ENCODE measurements at places on chromosomes 3 and 15.
A peak's percentile ranks its signal among the peaks of the same experiment; 100 is the strongest.

DNA sequence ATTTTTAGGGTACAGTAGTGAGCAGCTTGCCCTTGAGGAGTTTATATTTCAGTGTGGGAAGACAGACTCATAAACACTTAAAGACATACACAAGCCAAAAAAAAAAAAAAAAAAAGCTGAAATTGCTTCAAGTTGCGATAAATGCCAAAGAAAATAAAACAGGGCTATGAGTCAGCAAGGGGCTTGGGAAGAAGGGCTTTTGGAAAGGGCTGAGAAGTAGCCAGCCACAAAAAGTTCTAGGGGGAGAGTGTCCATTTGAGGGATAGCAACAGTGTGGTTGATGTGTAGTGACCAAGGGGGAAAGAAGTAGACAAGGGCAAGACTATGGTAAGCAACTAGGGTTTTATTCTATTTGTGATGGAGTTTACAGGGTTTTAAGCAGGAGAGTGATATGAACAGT lies 185.5 kb downstream of the ADAMTS9 start:
- no peak for DNase-seq

DNA sequence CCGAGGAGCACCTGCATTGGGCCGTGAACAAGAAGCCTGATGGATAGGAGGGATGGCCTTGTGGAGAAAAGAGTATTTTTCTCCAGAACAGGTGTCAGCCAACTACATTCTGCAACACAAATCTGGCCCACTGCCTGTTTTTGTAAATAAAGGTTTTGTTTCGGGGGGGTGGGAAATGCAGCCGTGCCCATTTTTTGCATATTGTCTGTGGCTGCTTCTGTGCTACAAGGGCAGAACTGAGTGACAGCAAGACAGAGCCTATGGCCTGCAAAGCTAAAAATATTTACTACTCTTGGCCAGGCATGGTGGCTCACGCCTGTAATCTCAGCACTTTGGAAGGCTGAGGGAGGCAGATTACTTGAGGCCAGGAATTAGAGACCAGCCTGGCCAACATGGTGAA lies 95.9 kb upstream of the AKAP13 start:
- DNase-seq = no peak

GRCh38 chr3:6060251-6060650 lies 800.7 kb upstream of the GRM7 start:
- DNase-seq = no peak

GRCh38 chr15:71811036-71811736 lies 832 bp downstream of the NR2E3 start:
- no peak for DNase-seq

DNA sequence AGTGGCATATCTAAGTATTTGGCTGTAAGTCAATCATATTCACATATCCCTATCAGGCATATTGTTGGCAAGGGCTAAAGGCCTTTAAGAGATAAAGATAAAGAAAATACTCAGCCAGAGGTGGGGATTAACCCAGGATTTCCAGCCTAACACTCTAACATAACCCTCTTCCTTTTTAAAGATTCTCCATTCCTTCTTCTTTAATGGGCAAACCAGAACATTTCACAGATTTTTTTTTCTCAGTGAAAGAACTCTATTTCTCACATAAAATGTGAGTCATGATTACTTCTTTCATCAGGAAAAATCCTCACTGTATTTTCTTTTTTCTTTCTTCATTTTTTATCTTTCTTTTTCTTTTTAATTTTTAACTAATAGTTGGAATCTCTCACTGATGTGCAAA lies 200.4 kb downstream of the NR1D2 start:
- no peak for DNase-seq

DNA sequence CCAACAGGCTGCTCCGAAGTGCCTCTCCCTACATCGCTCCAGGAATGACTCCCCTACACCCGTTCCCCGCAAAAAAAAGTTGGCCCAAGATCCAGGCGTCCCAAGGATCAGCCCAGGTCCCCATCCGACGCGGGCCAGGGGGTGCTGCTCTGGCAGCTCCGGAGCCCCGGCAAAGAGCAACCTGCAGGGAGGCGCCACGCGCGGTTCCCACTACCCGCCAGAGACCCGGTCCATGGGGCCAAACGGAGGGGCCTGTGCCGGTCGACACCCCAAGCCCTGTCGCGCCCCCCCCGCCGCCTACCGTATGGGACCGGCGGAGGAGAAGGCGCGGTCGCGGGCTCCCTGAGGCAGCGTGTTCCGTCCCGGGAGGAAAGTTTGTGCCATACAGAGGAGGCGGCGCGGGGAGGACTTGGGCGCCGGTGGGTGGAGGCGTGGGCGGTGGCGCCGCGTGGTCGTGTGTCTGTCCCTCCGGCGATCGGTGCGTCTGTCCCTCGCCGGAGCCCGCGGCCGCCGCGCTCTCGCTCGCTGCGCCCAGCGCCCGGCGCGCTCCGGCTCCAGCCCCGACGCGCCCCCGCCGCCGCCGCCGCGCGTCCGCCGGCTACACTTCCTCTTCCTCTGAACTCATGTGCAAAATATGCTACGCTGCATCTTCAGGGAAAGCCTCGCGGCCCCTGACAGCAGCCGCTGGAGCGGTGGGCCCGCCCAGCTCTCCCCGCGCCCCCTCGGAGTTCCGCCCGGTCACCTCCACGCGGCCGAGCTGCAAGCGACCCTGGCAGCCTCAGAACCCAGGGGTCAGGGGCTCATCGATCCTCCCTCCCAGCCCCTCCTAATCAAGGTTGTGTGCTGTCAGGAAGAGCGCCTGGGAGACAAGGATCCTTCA lies at the start of gene RFTN1:
Gene RFTN1, minus strand, starts transcription at position 559 of the 880 bp plus-strand sequence. CDS start 19,830 bp downstream, outside the sequence.
- DNase-seq = peak; percentile 14

GRCh38 chr3:171028025-171028778 lies 1.7 kb upstream of the SLC2A2 start:
- peak; percentile 2 for DNase-seq

GRCh38 chr3:172931746-172932285 lies 181.3 kb downstream of the ECT2 start:
- no peak for DNase-seq

- no peak for DNase-seq
Observed at GRCh38 chr3:130389743-130390478, 44.4 kb downstream of the COL6A5 start.

DNA sequence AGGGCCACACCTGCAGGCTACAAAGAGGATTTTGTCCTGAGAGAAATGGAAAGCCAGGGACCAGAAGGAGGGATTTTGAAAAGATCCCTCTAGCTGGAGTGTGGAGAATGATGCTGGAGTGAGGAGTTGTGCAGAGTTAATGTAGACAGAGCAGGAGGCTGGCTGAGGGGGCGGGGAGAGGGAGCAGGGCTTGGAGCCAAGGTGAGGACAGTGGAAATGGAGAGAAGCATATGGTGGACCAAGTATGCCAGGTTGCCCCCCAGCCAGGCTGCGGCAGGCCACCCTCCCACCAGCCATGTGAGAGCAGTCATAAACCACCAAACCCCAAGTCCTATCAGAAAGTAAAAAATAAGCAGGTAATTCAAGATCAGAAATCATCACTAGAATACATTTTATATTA lies 14.7 kb downstream of the RARRES1 start:
- no peak for DNase-seq

DNA sequence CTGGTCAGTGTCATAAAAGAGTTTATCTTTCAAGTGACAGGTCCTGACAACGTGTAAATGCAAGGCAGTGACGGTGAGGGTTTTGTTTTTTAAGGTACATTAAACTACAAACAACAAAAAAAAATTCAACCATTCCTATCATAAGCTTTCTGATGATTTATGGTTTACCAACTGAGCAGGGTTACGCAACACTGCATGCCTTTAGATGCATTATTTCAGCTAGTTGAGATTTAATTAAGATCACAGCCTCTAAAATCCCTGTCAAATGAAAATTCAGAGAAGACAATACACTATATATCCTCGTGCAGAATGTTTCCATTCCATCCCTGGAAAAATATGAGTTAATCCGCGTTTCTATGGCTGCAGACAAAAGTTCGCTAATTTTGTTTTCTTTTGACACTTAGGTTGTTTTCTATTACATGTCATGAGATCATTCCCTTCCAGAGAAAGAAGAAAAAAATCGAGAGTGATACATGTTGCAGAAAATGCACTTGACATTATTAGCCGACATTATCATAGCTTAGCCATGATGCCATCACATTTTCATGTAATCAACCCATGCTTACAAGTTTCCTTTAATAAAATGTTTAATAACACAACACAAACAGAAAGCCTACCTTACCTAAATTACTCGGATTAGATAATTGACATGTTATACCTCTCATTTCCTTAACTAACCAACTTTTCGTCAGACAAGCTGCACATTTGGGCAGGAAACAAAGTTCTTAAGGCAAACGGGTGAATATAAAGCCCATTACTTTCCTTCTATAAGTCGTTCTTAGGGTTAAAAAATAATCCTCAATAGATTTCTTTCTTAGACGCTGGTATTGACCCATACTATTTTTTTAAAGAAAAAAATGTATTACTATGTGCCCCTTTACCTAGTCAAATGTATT lies 521.2 kb downstream of the FOXP1 start:
- no peak for DNase-seq

DNA sequence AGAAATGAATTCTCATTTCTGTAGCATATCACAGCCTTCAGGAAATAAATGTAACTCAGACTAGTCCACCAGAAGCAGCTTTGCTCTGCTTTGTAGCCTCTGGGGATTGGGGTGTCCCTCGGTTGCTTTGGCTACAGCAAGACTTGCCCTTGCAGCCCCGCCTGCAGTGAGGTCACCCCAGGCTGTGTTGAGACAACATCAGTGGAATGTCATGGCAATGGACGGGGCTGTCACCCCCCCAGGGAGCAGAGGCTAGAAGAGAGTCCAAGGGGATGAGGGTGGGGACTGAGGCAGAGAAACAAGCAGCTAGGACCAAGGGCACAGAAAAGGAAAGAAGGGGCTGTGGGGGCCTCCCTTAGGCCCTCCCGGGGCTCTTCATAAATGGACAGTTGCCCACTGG lies 854 bp downstream of the CLEC3B start:
- no peak for DNase-seq

DNA sequence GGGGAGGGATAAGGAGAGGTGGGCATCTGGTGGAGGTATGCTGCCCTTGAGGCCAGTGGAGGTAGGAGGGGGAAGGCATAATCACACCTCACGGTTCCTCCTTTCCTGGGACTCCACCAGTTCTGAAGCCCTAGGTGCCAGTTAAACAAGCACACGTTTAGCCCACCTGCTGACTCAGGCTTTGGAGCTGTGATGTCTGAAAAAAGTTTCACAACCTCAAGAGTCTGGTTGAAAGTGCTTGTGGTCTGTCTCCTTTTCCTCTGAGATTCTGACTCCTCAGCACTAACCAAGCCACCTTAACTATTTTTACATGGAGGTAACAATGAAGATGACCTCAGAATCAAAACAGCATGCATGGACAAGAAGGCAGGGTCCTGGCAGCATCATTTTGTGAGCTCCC lies 23.0 kb downstream of the HPS3 start:
- no peak for DNase-seq

DNA sequence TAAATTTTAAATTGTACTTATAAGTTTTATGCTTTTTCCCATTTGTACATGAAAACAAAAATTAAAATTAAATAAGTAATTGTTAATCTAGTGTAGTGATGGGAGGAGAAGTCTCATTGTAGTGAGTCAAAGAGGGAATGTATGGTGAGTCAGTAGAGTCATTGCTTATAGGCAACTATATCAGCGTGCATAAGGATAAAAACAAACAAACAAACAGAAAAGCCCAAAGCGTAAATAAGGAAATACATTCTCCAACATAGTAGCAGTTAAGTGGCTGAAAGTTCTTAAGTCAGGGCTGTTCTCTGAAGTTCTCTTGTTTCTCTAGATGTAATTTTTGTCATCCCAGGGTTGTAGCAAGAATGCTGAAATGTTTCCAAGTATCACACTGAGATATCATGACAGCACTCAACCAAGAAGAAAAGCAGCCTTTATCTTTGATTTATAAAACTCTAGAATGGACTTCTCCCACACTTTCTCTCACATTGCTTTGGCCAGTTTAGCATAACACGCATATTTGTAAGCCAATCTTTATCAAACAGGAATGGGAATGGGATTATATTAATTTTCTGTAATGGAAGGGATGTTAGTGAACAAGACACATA lies 184.1 kb upstream of the TP63 start:
- no peak for DNase-seq

DNA sequence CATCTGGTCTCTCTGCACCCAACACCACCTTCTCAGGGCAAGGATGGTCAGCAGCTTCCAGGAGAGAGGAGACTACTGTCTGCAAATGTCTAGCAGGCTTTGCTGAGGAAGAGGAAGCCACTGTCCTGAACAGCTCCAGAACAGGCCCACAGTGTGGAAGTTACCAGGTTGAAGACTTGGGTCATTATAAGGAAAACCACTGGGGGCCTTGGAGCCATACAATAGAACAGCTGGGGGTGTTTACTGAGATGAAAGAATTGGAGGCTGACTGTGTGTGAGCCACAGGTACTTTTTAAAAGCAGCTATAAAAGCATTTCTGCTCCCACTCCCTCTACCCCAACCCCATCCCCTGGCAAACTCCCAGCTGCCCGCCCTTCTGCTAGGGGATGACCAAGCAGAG lies 24.2 kb downstream of the SRGAP3 start:
- no peak for DNase-seq

DNA sequence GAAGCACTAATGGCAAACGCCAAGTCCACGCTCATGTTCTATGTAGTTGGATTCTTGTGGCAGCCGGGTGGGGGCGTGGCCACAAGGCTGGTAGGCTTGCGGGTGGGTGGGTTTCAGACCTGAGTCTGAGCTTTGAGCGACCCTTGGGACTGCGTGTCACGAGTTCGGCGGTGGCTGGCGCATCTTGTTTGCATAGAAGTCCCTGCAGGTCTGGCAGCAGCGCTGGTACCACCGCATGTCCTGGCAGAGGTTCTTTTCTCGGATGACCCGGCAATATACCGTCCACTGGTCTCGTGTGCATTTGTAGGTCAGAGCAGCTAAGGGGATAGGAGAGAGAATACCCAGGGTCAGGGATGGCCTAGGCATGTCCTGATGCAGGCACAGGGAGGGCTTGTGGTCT lies 241.0 kb upstream of the LYSMD4 start:
- no peak for DNase-seq

DNA sequence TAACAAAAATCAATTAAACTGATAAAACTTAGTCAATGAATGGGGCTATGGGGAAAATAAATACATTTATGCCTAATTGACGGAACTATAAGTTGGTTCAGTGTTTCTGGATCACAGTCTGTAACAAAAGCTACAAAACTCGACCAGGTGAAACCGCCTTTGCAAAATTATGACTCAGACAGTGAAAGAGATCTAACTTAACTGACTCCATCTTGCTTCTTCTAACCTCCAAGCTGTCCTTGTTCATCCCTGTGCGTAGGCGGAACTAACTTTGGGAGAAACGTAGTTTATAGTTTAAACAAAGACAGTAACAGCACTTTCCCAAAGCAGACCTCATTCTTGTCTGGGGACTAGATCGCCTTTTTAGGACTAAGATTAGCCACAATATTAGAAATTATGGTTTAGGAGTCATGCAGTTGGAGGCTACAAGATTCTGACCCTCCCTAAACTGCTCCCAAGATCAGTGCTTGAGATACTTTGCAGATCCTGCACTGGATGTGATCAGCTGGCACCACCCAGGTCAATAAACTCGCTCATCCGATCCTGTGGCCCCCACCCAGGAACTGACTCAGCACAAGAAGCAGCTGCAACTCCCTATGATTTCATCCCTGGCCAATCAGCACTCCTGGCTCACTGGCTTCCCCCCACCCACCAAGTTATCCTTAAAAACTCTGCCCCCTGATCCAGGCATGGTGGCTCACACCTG lies 7.2 kb upstream of the MFGE8 start:
- DNase-seq = no peak
